ENCODE measurements at places on chromosomes 12 and 14.
A peak's percentile ranks its signal among the peaks of the same experiment; 100 is the strongest.

DNA sequence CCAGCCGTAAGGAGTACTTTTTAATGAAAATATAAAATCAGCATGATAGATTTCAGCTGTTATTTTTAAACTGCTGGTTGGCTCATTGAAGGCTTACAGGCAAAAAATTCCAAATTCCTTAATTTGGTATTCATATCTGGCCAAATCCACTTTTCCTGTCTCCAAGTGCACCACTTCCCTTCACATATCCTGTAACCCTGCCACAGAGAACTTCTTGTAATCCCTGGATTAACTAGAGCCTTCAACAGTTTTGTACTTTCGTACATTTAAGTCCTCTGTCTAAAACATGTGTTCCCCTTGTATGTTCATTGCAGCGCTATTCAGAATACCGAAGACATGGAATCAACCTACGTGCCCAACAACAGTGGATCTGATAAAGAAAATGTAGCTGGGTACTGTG, 9.6 kb downstream of the PUS7L start:
- DNase-seq, result no peak

- no peak for DNase-seq
These were observed 37.8 kb downstream of the PAH start for GRCh38 chr12:102879144-102879763.

GRCh38 chr14:105199093-105199492, 18.0 kb upstream of the NUDT14 start:
- DNase-seq, result no peak

DNA sequence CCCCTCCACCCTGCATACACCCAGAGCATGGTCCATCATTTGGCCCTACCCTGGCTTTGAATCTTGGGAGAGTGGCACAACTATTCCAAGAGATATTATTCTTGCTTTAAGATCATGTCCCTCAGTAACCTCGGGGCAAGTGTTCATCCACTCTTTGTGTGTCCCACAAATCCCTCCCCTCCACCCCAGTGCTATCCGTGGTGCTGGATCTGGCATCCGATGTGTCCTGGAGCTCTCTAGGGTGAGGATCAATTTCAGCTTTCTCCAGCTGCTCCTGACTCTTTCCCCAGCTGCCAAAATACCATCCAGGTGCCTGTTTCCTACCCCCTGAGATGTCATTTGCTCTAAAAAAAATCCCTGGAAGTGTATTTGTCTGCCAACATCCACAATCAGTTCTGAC, 64.8 kb upstream of the CMKLR1 start:
- no peak for DNase-seq

- no peak for DNase-seq
These were observed 1.5 kb downstream of the COL2A1 start for GRCh38 chr12:48002773-48003218.

DNA sequence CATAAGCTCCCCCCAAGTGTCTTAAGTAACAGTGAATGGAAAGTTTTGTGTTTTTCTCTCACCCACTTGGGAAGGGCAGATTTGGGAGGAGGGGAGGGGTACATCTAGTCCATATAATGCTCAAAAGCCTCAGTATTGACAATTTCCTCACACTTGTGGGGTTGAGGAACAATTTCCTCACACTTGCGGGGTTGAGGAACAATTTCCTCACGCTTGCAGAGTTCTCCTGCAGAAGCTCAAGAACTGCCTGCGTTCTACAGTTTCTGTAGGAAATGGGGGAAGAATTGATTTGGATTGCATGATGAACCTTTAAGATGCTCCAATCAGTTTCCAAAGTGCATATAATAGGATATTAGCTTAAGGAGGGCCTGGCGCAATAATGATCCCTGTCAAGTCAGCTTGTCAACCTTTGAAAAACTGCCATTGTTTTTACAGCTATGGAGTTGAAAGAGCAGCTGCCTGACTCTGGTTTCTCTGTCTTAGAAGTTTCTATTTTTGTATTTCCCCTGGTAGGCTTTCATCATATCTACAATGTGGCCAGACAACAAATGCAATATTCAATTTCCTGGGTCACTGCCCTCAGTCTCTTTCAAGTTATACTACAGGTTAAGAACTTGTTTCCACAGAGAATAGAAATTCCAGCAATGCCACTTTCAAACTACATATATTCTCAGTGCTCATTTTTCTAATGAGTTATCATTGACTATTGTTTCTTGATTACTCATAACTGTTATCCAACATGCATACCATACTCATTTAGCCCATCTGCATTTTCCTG, 66.5 kb downstream of the PLEKHG7 start:
- DNase-seq, result no peak

DNA sequence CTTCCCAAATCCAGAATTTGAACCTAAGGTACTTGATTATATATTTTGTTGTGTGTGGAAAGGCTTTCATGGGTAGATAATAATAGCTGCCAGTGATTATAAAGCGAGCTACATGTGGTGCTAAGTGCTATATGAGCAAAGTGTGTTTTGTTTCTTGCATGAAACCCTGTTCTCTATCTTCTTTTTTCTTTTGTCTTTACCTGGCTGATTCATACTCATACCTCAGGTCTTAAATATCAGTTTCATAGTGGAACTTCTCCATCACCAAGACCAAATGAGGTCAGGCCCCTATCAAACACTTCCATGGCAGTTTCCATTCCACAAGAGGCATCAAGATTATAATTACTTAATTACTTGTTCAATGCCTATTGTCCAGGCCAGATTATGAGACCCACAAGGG, 6.9 kb downstream of the MAP3K9 start:
- no peak for DNase-seq

DNA sequence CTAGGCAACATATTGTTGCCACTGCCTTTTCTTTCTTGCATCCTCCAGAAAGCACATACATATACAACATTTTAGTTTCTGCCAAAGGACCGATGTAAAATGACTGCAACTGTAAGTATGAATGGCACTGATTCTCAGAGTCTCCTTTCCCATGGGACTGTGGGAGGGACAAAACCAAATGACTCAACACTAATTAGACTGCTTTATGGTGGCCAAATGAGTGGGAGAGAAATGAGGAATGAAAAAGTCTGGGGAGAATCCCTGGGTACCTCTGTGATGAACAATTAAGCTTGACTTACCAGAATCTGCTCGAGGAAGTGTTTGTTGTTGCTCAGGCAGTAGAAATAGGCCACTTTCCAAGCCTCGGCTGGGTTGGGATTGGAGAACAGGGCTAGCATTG, 10.1 kb downstream of the ZFYVE26 start:
- DNase-seq, result no peak

- DNase-seq, result no peak
These were observed 235.5 kb upstream of the TBX3 start for GRCh38 chr12:114919479-114919878.

- no peak for DNase-seq
These were observed 368.6 kb downstream of the DAD1 start for GRCh38 chr14:22220427-22220826.

GRCh38 chr14:54718046-54718445, 151.1 kb downstream of the SAMD4A start:
- no peak for DNase-seq

GRCh38 chr14:54683882-54684794, 117.2 kb downstream of the SAMD4A start:
- DNase-seq, result no peak

GRCh38 chr14:24095271-24096068, 1.4 kb downstream of the PCK2 start:
- DNase-seq, result no peak

DNA sequence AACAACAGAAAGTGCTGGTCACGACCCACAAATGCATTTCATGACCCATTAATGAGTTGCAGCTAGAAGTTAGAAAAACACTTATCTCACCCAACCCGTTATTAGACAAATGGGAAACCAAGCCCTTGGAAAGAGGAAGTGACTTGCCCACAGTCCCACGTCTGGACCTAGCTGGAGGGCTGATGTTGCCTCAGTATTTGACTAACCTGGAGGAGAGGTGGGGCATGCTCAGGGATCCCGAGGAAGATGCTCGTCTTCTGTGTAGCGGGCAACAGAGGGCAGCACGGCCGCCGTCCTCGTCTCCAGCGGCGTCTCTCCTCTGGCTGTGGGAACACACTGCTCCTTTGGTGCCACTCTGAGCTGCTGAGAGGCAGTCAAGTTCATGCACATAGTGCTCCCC, 12.7 kb downstream of the CCND2 start:
- no peak for DNase-seq

GRCh38 chr12:109264095-109264942, 44.8 kb downstream of the FOXN4 start:
- DNase-seq, result no peak

DNA sequence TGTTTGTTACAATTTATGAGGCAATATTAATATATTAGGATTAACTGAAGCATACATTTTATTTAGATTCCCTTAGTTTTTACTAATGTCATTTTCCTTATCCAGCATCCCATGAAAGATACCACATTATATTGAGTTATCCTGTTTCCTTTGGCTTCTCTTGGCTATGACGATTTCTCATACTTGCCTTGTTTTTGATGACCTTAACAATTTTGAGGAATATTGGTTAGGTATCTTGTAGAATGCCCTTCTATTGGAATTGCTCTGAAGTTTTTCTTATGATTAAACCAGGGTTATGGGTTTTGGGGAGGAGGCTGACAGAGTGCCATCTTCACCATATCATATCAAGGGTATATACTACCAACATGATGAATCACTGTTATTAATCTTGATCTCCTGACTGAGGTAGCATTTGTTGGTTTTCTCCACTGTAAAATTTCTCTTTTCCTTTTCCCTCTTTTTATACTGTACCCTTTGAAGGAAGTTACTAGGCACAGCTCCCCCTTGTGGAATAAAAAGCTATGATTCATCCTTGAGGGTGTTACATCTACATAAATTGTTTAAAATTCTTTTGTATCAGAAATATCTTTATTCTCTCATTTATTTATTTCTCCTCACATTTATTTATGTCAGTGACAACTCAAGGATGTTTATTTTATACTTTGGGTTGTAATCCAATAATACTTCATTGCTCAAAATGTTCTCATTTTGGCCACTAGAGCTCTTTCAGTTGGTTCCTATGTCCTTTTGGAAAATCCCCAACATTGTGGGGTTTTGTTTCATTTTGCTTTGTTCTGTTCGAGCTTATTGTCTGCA, 239.0 kb downstream of the SLC16A7 start:
- DNase-seq, result no peak

GRCh38 chr14:96586056-96586455, 83.9 kb downstream of the PAPOLA start:
- no peak for DNase-seq

DNA sequence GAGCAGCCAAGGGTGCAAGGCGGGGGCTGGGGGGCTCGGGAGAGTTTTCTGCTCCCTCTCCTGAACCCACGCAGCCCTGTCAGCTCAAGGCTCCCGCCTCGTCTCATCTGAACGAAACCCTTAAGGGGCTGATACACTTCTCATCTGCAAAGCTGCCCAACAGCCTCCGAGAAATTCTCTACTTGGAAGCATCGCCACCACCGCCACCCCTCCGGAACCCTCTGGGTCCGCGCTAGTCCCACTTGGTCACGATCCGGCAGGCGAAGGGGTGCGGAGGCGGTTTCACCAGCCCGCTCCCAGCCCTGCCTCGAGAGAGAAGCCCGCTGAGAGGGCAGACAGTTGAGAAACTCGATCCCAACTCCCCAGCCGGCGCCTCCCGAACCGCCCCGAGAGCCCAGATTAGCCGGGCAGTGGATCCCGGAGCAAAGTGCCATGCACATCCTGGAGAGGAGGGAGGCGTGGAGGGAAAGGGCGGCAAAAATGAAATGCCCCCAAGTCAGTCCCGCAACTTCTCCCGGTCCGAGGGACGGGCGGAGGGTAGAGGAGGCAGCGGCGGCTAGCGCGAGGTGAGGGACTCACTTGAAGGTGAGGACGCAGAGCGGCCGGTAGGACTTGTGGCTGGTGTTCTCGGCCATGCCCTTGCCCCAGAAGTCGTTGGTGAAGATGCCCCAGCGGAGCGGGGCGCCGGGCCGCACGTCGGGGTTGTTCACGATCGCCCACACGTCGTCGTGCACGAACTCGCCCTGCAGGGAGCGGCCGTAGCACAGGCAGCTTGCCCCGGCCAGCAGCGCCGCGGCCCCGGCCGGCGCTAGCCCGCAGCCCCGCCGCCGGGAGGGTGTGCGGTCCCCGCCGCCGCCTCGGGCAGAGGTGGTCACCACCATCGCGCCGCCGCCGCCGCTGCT, 620 bp downstream of the TMTC1 start:
- DNase-seq, result no peak

DNA sequence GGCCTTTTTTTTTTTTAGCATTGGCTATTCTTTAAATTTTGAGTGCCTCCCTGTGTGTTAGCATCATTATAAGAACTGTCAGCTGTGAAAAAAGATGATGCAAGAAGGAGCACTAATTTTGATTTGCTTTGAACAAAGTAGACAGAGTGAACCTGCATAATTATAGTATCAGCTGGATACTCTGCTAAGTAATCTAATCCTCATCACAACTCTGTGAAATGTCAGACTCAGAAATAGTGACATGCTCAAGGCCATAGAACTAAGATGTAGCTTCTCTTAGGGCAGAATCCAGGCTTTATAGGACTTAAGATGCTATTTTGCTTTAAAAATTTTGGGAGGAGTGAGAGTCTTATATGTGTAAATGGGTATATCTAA, 31.9 kb downstream of the FBXO34 start:
- no peak for DNase-seq

GRCh38 chr14:99822800-99823455, 29.7 kb downstream of the EML1 start:
- DNase-seq, result no peak

GRCh38 chr14:56216626-56217379, 98.6 kb downstream of the PELI2 start:
- DNase-seq, result no peak

- no peak for DNase-seq
These were observed 124.2 kb downstream of the DENND5B start for GRCh38 chr12:31466768-31467167.

DNA sequence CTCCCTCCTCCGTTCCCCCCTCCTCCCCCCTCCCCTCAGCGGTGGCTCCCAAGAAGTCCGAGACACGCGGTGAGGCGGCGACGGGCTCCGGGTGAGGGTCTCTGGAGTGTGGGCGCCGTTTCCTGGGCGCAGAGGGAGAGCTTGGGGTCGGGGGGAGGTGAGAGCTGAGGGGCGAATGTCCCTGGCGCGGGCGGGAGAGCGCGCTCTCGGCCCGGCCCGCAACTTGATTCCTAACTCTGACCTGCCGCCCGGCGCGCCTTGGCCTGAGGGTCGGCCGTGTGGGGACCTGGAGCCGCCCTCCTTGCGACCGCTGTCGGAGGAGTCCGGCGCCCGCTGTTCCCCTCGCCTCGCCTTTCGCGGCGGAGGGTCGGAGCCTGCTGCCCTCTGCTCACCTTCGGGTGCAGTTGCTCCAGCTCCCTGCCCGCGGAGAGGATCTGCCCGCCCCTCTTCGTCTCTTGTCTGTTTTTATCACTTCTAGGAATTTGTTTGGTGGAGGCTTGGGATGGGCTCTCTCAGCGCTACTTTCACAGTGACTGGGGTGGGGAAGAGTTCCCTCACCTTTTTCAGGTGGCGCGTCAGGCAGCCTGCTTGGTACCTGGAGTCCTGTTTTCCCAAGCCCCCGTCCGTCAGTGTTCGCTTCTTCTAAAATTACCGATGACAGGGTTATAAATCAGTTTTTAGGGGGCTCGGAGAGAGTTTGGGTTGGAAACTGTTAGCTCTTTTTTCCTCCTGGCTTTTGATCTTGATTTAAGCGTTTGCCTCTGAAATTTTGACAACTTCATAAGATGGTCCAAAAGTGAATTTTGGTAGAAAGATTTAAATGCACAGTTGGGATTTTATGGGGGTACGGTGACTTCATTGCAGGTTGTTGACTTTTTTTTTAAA, 495 bp downstream of the ADIPOR2 start:
- peak; percentile 12 for DNase-seq

GRCh38 chr14:86193756-86194155, 663.8 kb downstream of the FLRT2 start:
- no peak for DNase-seq

Measured in activated CD4-positive, alpha-beta T cell treated with anti-CD3 and anti-CD28 coated beads for 1 hour (primary cell).